ENCODE measurements at places on chromosomes 16 and 17.

DNA sequence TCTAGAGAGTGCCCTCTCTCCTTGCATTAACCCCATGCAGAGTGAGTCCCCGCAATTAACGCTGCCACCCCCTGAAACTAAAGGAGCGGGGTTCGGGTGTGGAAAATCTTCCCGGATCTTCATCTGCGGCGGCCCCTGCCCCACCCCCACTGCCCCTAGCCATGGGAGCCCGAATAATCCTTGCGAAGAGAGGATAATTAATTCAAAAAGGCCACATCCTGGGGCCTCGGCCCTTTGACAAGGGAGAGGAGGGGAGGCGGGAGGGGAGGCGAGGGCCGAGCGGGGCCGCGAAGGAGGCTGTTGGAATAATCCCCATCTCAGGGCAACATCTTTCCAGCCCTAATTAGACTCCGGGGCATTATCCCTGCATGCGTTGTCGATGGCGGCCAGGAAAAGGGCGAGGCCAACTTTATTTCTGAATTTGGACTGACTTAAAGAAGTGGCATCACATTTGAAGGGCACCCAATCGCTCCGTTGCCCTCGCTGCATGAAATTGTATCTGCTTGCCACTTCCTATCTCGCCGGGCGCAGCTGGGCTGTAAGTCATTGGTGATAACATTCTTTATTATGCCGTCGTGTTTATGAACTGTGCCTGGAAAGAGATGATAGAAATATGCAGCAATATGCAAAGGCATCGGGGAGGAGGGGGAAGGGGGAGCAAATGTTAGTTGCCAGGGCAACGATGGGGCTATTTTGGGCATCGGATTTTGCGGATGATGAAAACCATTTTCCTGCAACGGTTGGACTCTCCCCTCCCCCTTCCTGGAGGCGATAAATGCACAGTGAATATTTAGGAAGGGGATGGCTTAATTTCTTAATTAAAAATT lies 387.1 kb upstream of the TNRC6C start:
- no peak for DNase-seq

DNA sequence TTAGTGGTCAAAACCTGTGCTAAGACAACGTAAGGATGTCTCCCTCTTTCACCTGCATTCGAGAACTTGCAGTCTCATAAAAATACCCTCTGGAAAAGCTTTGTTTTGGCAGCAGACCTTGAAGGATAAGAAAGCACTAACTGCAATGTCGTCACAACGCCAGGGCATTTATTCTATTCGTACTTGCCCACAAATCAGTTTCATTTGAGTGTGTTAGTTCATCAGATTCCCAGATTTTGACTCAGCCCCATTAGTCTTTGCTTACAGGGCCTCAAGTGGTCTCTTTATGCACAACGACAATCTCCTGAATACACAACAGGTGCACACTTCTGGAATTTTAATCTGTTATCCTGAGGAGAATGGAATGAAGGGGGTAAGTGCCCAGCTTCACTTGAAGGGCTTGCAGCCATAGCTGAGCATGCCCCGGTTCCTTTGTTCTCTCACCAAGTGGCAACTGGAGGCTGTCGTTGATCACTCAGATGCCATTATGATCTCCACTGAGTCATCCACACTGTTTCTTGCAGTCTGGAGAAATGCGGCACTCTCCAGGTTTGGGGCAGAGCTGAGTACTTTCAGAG lies 58.8 kb downstream of the CLEC19A start:
- no peak for DNase-seq

DNA sequence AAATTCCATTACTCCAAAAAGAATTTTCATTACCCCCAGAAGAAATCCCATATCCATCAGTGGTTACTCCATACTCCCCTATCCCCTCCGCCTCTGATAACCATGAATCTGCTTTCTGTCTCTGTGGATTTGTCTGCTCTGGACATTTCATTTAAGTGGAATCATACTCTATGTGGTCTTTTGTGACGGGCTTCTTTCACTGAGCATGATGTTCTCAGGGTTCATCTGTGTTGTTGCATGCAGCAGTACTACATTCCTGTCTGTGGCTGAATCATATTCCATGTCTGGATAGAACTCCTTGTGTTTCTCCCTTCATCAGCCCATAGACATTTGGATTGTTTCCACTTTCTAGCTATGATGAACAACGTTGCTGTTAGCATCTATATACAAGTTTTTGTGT lies 59.5 kb upstream of the IRX3 start:
- no peak for DNase-seq

DNA sequence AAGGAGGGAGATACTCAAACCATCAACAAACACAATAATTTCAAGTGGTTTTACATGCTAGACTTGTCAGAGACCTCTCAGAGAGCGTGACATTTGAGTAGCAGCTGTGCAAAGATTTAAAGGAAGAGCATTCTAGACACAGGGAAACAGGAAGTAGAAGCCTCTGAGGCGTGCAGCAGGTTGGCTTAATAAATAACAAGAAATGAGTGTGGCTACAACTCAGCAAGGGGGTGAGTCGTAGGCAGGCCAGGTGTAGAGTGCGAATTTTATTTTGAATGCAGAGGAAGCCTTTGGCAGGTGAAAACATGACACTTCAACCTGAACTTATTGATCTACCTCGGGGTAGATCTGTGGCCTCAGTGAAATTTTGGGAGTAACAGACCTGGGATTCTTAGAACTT lies 73.2 kb upstream of the MRTFB start:
- no peak for DNase-seq

- DNase-seq: no peak
Observed at GRCh38 chr17:47707056-47707804, 13.3 kb downstream of the TBKBP1 start.

- no peak for DNase-seq
Observed at GRCh38 chr16:2022723-2023091, 3.1 kb downstream of the NPW start.

DNA sequence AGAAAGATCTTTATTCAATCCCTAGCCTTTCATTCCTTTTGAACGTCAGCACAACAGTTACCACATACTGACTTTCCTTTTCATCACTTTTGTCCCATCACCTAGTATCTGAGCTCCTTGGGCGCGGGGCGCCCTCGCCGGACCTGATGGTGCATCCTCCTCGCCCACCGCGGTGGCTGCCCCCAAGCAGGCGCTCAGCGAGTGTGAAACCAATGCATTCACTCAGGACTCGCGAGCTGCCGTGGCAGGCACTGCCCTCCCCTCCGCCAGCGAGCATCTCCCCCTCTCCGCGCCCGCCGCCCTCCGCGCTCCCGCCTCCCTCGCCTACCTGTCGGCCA lies 756 bp downstream of the KLHL11 start:
- DNase-seq: no peak

- no peak for DNase-seq
Observed at GRCh38 chr17:78748730-78749317, 33.2 kb downstream of the CYTH1 start.

DNA sequence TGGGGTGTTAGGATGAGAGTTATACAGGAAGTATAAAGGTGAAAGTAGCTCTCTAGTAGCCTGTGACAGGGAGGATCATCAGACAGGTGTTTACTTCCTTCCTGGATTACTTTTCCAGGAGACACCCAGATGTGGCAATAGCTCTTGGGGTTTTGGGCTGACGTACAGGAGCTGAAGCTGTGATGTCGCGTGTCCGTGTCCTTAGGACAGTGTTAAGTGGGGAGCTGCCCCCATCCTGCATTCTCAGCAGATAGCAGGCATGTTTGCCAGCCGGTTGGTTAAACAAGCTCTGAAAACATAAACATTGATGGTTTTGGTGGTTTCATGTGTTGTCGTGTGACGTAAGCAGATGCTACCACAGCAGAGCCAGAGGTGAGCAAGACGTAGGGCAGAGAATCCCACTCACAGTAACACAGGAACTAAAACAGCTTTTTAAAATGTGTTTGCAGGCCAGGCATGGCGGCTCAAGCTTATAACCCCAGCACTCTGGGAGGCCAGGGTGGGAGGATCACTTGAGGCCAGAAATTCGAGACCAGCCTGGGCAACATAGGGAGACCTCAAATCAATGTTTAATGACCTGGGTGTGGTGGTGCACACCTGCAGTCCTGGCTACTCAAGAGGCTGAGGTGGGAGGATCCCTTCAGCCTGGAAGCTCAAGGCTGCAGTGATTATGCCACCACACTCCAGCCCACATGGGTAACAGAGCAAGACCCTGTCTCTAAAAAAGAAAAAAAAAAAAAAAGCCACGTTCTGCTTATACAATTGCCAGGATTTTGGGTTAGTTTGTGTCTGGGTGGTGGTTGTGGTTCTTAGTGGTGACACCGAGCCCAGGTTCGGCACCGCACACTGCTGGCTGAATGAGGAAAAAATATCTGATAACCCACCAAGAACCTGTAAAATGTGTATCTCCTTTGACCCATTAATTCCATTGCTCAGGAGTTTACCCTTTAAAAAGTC lies 18.2 kb upstream of the IL17C start:
- no peak for DNase-seq

- DNase-seq: no peak
Observed at GRCh38 chr17:41948762-41949460, 17.7 kb upstream of the CNP start.

- no peak for DNase-seq
Observed at GRCh38 chr16:84080378-84080777, 36.4 kb downstream of the MBTPS1 start.
